ENCODE measurements at places on chromosomes 5 and 9.

DNA sequence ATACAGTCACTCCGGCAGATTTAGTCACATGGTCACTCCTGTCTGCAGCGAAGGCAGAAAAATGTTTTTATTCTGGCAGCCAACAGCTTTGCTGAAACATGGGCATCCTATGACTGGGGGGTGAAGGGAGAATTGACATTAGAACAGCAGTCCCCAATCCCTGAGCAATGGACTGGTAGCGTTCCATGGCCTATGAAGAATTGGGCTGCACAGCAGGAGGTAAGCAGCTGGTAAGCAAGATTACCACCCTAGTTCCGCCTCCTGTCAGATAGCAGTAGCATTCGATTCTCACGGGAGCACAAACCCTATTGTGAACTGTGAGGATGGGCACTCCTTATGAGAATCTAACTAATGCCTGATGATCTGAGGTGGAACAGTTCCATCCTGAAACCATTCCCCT, 93.1 kb upstream of the FTMT start:
- DNase-seq, result no peak

DNA sequence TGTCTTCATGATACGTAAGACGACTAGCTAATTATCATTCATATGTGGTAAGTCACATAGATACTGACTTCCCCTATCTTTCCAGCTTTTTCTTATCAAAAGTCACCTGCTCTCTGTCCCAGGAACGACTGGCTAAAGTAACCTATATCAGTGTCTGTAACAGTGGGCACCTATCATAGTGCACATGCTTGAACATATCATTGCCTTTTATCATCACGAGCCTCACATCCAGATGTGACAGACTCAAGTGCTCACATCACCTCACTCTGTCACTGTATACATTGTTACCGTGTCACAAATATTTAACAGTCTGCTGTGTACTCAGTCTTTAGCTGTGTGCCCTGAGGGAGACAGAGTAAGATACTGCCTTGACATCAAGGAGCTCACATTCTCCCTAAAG, 125.4 kb upstream of the CCDC152 start:
- no peak for DNase-seq

DNA sequence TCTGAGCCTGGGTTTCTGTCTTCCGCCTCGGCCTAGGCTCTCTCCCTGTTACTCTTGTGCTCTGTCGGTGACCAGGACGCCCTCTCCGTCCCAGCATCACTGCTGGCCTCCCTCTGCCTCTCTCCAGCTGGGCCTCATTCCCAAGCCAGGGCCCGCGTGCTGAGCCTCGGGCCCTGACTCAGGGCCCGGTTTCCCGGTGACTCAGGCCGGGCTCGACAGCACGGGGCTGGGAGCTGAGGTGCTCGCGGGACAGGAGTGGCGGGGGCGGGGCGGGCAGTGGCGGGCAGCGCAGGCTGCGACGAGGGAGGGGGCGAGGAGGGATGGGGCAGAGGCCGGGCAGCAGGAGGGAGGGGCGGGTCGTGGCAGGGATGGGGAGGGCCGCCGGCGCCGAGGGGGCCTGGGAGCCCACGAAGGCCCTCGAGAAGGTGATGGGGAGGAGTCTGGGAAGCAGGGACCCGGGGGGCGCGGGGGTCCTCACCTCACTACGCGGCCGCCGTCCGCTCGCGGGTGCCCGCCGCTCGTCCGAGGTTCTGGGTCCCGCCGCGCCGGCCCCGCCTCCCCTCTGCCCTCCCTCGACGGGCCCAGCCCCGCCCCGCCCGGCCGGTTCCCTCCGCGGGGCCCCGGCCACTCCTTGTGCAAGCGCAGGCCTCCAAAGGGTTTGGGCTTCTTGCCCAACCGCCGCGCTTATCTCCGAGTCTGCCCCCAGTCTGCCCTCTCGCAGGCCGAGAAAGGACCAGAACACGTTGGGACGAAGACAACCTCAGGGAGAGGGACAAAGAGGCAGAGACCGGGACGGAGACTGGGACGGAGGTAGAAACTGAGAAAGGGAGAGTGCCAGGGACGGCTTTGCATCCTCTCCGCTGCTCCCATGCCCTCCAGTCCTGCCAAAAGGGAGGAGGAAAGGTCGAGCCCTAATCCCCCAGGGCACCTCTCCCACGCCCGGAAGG, at the start of gene ARAP3:
TSS of gene ARAP3 (minus strand) at position 536 of the 947 bp plus-strand sequence. CDS start 1,744 bp downstream, outside the sequence.
- DNase-seq, result peak; percentile 57

DNA sequence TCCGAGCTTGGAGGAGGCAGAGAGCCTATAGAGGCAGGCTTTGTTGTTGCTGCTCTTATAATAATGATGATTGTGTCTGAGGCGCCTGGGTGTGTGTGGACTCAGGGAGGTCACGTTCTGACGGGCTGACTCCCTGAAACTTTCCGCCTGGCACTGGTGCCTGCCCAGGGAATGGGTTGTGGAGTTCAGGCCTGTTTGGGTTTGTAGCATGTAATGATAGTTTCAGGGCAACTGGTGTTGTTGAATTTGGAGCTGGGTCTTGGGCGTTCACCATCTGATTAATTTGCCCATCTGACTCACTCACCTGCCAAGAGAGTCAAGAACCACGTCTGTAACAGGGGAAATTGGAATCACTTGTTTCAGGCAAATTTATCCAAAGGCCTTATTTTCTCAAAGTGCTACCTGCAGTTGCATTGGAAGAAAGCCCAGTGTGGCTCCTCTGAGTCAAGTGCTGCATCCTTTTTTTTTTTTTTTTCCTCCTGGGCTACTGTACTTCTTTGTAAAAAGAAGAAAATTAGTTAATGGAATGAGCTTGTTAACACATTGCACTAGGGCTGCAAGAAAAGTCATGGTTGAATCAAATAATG, 386.5 kb downstream of the GADD45G start:
- no peak for DNase-seq

GRCh38 chr5:94469894-94470329, 148.5 kb downstream of the KIAA0825 start:
- DNase-seq, result no peak

- no peak for DNase-seq
Observed at GRCh38 chr5:25944786-25945185, 1093.6 kb downstream of the CDH9 start.

DNA sequence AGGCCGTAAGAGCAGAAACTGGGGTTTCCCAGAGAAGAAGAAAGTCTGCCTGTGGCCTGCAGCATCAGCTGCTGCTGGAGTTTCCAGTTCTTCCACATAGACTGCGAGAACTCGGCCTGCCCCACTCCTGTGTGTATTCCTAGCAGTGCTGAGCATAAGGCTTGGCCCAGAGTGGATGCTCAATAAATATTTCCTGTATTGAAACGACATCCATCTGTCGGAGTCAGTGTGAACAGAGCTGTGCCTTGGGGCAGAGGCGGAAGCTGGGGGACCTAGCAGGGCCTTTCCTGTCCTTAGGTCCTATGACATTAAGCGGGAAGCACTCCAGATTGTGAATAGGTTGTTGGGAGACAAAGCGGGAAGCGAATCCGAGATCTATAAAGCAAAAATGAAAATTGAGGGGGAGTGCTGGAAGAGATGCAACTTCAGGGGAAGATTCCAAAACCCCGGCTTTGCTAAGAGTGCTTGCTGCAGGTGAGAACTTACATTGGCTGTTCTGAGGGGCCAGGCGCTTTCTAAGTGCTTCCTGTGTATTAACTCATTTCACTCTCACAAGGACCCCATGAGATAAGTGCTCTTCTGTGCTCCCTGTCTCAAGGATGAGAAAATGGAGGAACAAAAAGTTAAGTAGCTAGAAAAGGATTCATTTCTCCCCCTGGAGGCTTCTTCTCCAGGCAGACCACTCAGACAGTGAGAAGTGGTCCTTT, 76.1 kb upstream of the CXCL14 start:
- no peak for DNase-seq

DNA sequence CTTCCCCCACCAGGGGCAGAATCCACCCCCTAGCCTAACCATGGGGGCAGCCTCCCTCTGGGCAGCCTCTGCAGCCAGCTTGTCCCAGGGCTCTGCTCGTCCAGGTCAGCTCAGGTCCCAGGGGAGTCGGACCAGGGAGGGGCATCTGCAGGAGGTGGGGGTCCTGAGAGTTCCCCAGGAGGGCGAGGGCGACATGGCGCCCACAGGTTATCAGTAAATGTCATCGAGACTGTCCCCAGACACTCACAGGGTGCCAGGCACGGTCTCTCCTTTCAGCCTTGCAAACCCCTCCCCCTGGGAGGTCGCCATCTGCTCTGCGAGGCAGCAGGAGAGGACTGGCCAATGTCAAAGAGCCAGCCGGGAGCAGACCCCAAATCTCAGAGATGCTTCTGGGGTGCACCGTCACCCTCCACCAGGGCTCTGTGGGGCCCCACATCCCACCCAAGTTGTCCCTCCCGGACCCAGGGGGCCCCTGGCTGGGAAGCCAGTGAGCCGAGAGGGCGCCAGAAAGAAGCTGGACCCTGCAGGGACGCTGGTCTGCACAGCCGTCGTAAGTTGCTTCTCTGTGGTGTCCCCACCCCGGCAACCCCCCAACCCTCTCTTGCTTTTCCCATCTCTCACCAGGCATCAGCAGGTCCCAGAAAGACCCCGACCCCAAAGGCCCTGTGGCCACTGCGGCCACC, 69.3 kb downstream of the NTNG2 start:
- no peak for DNase-seq

GRCh38 chr5:1593903-1594356, 70.2 kb upstream of the LPCAT1 start:
- DNase-seq, result no peak

- peak; percentile 60 for DNase-seq
Observed at GRCh38 chr5:143355710-143356109, 47.8 kb downstream of the NR3C1 start.

DNA sequence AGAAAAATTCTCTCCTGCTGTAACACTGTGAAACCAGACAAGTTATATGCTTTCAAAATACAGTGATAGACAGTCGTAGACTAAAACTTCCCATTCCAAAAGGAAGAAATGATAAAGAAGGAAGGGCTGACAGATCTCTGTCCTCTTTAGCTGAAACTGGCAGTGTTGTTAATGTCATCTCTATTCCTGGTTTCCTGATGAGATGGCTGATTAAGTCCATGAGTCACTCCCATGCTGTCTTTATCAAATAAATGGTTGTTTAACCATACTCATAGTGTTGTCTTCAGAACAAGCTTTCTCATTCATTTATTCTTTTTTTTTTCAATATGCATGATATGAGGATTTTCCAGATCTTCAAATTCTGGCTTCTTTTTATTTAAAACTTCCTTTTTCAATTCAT, 952.2 kb upstream of the WWC1 start:
- no peak for DNase-seq

GRCh38 chr5:143101121-143101520, 302.4 kb downstream of the NR3C1 start:
- DNase-seq, result no peak

DNA sequence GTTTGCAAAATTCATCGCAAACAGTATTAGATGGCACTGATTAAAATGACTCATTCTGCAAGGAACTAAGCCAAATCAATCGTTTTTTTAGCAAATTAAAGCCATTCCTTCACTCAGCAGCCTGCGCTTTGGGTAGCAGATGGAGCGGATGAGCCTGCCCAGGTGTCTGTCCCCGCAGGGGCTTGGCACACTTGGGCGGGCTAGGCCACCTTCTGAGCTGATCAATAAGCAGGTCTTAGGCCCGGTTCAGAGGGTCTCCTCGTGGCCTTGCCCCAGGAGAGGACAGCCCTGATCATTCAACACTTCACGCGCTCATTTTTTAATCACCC, 78.0 kb upstream of the FCN1 start:
- no peak for DNase-seq

DNA sequence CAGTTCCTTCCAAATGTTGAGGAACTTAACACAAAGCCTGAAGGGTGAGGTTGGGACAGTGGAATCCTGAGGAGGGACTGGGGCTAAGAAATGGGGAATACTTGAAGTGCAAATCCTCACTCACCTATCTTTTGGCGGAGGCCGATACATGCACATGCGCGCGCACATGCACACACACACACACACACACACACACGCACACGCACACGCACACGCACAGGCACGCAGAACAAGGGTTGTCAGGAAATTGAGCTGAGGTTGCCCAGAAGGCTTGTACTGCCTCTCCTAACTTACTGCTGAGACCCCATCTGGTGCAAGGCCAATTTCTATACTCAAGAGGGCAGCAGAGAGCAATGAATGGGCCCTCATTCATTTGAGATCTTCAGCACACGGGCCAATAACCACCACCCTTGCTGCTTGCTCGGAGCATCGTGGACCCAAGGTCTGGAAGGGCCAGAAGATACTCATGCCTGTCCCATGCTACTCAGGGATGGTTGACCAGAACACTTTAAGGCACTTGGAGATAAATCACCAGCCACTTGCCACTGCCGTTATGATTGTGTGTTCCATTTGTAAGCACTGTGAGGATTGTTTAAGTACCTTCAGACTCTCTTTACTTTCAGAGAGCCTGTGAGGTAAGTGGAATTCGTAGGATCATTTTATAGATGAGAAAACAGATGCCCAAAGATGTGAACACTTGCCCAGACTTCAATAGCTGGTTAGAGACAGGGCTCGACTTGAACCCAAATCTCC, 21.5 kb downstream of the BTF3 start:
- peak; percentile 31 for DNase-seq

DNA sequence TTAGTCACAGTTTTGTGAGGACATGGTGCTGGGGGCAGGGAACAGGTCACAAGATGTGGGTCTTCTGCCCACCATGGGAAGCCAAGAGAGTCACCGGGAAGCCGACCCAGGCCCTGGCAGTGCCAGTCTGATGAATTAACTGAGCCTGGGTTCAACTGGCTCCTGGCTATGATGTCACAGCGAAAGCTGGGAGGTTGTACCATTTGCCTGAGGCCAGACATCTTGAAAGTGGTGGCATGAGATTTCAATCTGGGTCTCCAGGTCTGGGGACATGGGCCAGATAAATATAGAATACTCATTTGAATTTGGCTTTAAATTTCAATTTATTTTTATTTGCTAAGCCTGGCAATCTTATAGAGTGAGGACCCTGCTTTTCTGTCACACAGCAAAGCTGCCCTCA, 280.9 kb downstream of the NSG2 start:
- DNase-seq, result no peak

DNA sequence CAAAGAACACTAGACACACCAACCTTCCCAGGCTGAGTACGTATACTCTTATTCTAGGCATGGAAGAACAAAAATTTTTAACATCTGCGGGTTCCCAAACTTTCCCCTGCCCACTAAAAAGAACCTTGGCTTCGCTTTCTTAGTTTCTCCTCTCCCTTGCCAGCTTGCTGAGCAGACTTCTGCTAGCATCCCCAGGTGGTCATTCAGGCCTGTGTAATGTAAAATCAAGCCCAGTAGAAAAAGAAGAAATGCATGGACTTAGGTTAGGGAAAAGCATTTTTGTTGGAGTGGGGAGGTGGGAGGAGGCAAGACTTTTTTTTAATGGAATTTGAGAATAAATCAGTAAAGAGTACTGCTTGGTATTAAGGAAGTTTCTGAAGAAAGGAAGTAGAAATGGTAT, 331.0 kb upstream of the TLE4 start:
- no peak for DNase-seq

- no peak for DNase-seq
Observed at GRCh38 chr5:180860273-180860886, 696 bp downstream of the ZFP62 start.

DNA sequence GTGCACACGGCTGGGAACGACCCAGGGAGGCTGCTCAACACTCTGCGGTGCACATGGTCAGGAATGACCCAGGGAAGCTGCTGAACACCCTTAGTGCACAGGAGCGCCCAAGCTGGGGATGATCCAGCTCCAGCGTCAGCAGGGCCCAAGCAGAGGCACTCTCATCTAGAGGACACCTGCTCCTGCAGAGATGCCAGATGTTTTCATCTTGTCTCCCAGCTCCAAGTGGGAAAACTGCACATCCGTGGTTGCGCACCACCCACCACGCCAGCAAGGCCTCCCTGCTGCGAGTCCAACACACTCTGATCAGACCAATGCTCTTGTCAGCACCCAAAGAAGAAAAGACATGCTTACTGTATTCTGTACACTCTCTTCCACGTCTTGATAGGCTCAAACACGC, 34.1 kb downstream of the UBE2QL1 start:
- no peak for DNase-seq
